ENCODE measurements at places on chromosomes 7 and 10.

DNA sequence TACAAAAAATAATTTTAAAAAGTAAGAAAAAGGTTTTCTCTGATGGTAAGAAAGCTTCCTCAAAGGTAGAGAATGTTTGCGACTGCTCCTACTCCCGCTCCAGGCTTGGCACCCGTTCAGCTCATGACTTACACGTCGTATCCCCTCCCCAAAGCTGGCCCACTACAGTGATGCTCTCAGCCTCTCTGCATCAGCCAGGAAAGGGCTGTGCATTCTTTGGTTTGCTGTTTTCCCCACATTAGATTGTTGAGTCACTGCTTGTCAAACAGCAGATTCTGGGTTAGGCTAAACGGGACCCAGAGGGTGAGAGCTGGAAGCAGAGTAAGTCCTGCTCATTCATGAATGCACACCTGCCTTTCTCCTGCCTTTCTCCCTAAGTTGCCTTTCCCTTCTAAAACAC lies 54.7 kb upstream of the NMT2 start:
- DNase-seq: no peak

DNA sequence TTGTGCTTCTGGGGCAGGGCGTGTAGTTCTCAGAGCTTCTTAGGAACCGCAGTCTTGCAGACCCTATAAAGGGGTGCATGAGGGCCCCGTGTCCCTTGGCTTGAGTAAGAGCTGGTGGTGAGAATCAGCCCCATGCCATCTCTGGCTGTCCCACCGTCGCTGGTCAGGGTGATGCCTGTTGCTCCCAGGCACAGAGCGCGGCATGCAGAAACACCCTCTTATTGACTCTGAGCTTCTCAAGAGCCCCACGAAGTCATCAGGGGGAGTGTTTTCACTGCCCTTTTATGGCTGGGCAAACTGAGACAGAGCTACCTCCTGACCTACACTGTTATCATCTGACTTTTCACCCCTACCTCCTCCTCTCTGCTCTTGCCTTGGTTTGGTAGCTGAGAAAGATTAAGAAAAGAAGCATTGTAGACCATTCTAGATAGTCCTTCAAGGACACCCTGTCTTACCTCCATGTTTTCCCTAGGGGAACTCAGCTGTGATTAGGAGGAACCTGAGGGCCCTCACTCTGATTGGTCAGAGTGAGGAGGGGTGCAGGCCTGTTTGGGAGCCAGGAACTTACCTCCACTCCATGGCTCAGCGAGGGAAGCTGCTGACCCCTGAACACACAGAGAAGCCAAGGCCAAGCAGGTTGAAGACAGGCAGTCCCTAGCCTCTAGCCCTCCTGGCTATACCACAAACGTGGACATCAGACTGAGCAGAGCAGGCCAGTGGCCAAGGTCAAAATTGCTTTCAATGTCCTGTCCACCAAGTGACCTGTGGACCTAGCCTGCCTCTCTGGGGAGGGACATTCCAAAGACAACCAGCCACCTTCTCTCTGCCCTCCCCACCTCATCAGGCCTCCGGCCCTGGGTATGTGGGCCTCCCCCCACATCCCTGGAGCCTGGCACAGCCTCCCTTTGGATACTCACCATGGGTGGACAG lies 17.6 kb downstream of the UNC5B start:
- DNase-seq: no peak

GRCh38 chr7:23462846-23463245 lies 7.4 kb downstream of the IGF2BP3 start:
- DNase-seq: no peak

GRCh38 chr10:62248465-62248864 lies 20.2 kb downstream of the RTKN2 start:
- DNase-seq: no peak

DNA sequence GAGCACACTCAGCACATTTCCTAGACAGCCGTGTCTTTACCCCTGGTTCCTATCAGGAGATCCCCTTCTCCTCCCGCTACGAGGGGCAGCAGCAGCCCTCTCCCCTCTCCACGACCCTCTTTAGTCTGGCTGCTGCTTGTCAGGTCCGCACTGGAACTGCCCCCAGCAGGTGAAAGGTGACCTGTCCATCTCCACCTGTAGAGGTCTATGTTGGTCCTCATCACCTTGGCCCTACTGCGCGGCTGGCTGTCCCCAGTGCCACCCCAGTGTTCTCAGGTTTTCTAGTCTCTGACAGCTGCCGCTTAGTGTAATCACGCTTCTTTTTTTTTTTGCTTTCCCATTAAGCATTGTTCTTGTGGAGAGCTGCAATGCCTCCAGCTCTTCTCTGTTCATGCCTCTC lies 545.7 kb downstream of the SDK1 start:
- DNase-seq: no peak

DNA sequence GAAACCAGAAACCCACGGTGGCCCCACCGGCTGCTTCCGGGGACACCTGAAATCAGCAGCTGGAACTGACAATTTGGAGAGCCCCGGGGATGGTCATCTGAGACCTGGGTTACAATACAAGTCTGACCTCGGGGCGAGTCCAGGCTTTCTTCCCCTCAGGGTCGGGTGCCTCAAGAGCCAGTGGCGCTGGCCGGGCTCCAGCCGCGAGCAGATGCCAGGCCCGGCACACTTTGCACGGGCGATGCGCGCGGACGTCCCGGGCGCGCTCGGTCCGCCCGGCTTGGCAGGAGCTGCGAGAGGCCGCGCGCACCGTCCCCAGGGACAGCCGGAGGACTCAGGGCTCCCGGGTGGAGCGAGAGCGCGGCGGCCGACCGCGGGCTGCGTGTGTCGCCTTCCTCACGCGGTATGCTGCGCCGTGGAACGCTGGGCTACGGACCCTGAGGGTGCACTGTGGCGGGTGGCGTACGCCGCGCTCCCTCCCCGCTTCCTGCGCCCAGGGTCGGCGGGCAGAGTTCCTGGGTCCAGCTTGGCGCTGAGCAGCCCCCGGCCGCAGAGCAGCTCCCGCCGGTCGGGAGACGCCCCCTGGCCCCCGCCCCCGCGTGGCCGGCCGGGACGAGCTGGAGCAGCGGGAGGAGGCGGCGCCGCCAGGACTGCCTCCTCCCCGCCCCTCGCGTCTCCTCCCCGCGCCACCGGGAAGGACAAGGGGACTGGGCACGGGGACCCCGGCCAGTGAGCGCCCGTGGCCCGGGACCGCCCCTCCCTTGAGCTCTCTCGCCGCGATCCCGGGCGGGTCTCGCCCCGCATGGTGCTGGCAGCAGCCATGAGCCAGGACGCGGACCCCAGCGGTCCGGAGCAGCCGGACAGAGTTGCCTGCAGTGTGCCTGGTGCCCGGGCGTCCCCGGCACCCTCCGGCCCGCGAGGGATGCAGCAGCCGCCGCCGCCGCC lies at the start of gene RBM20:
Gene RBM20 (plus strand): TSS at position 684 of the 945 bp plus-strand sequence. CDS start 119 bp downstream, at position 803.
- DNase-seq: peak; percentile 45

GRCh38 chr7:17586711-17587110 lies 288.3 kb downstream of the AHR start:
- DNase-seq: no peak
